CD8-positive, alpha-beta memory T cell (primary cell): ENCODE measurements at places on chromosomes 16 and 17.

- no peak overlapping the region for H3K4me3 ChIP-seq
- no peaks in the 10 kb centered on the region for H3K27me3 ChIP-seq
- no peaks in the 10 kb centered on the region for H3K4me1 ChIP-seq
- no peak for DNase-seq
- no peak overlapping the region for H3K27ac ChIP-seq
Observed at GRCh38 chr17:32285746-32286517, 20.3 kb downstream of the RHBDL3 start.

- H3K4me1 ChIP-seq, result peaks cover 20% of the 10 kb centered on the region
- H3K36me3 ChIP-seq, result no peaks in the 10 kb centered on the region
- H3K27me3 ChIP-seq, result peaks cover 18% of the 10 kb centered on the region
- no peak for DNase-seq
- H3K27ac ChIP-seq, result no peak overlapping the region
- peak overlapping the region; percentile 5 for H3K4me3 ChIP-seq
Observed at GRCh38 chr17:55263569-55264277, 1.0 kb upstream of the HLF start.

- peak within 1 kb of the TSS; percentile 55 for H3K4me3 ChIP-seq
- no peaks in the 10 kb centered on the region for H3K27me3 ChIP-seq
- H3K4me1 ChIP-seq, result peaks cover 41% of the 10 kb centered on the region
- H3K27ac ChIP-seq, result peak within 1 kb of the TSS; percentile 87
- H3K36me3 ChIP-seq, result no peaks in the 10 kb centered on the region
- DNase-seq, result peak; percentile 47
Observed at GRCh38 chr17:39867880-39868553, at the start of gene ZPBP2. ZPBP2 (plus strand) TSS chr17:39868202; CDS start chr17:39868355, 153 bp downstream.

GRCh38 chr17:20280851-20281250 is 186.5 kb downstream of the LGALS9B start:
- H3K36me3 ChIP-seq, result no peaks in the 10 kb centered on the region
- no peak for DNase-seq
- no peak overlapping the region for H3K4me3 ChIP-seq
- no peaks in the 10 kb centered on the region for H3K27me3 ChIP-seq

DNA sequence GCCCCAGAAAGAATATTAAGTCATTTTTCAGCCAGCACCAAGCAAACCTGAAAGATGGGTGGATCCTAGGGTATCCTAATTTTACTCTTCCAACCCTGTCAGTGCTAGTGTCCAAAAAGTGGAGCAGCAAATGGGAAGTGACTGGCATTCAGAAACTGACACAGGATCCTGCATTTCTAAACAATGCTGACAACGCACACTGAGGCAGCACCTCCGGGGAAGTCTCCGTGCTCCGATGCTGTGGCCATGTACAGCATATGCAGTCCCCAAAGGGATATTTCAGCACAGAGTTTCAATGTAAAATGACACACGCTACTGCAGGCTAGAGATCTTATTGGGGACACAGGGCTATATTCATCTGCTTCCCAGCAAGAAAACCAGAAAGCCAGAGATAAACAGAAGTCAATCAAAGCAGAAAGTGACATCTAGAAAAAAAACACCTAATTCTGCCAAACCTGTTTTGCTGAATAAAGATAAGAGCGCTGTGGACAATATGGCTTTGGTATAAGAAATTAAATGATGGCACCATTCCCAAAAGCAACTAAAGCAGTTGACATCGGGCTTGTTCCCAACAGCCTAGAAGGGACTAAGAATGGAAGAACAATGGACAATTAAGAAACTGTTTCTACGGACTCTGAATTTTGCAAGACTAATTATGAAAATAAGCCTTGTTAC is 17.3 kb downstream of the XYLT1 start:
- peaks cover 35% of the 10 kb centered on the region for H3K4me1 ChIP-seq
- H3K27me3 ChIP-seq, result no peaks in the 10 kb centered on the region
- no peaks in the 10 kb centered on the region for H3K36me3 ChIP-seq
- no peak overlapping the region for H3K27ac ChIP-seq
- H3K4me3 ChIP-seq, result no peak overlapping the region

DNA sequence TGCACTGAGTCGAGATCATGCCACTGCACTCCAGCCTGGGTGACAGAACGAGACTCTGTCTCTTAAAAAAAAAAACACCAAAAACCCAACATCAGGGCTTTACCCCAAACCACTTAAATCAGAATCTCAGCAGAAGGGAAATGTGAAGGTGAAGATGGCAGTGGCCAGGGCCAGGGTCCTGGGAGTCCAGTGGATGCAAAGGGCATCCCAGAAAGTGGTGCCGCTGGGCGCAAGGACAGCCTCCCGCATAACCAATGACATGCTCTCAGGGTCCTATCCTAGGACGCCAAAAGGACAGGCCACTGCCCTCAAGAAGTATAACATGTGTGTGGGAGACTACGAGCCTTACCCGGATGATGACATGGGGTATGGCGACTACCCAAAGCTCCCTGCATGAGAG is 7.9 kb downstream of the TUBD1 start:
- H3K4me1 ChIP-seq, result no peaks in the 10 kb centered on the region
- H3K27ac ChIP-seq, result no peak overlapping the region
- peaks cover 19% of the 10 kb centered on the region for H3K36me3 ChIP-seq
- H3K27me3 ChIP-seq, result no peaks in the 10 kb centered on the region
- H3K4me3 ChIP-seq, result no peak overlapping the region

DNA sequence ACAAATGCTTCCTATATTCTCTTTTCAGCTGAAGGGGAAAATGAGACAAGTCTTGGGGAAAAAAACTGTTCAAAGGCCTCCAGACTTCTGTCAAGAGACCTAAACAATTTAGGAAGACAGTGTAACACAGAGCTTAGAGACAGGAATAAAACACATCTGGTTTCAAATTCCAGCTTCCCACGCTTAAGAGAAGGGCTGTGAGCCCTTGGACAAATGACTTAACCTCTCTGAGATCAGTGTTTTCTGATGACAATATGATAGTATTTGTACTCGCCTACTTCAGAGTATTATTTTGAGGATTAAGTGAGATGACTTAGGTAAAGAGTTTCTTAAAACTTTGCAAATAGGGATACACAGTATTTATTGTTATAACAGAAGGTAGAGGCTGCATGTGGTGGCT is 29.5 kb downstream of the SMURF2 start:
- H3K27me3 ChIP-seq, result no peaks in the 10 kb centered on the region
- no peak overlapping the region for H3K27ac ChIP-seq
- no peak for DNase-seq

DNA sequence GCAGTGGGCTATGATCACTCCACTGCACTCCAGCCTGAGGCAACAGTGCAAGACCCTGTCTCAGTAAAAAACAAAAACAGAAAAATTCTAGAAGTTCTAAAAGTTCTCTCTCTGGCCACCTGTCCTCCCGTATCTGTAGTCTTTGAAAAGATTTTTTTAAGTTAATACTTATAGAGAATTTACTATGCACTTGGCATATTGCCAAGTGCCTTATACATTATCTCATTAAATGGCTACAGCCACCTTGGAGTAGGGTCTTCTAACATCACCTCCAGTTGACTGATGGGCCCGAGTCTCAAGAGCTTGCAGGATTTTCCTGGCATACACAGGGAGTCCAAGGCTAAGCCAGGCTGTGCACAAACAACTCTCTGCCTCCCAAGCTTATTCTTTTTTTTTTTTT is 44.7 kb downstream of the TMEM186 start:
- no peak for DNase-seq
- no peaks in the 10 kb centered on the region for H3K36me3 ChIP-seq
- no peaks in the 10 kb centered on the region for H3K4me1 ChIP-seq
- no peak overlapping the region for H3K4me3 ChIP-seq

DNA sequence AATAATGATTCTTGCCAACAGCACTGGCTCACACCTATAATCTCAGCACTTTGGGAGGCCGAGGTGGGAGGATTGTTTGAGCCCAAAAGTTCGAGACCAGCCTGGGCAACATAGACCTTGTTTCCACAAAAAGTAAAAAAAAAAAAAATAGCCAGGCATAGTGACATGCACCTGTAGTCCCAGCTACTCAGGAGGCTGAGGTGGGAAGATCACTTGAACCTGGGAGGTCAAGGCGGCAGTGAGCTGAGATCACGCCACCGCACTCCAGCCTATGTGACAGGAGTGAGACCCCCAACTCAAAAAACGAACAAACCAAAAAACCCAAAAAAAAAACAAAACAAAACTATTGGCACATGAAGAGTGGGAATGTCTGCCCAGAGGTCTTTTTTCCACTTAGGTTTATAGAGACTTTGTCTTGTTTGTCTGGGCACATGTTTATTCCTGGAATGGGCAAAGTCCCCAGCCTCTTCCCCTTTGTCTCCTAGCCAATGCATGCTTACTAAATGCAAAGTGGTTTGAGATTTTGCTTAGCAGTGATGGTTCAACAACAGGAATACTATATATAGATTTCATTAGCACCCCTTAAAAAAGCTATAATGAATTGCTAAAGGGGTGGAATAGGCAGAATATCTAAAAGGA is 25.9 kb downstream of the NMT1 start:
- no peak overlapping the region for H3K4me3 ChIP-seq
- H3K27ac ChIP-seq, result no peak overlapping the region
- H3K4me1 ChIP-seq, result no peaks in the 10 kb centered on the region
- H3K36me3 ChIP-seq, result peaks cover 60% of the 10 kb centered on the region
- H3K27me3 ChIP-seq, result no peaks in the 10 kb centered on the region
- no peak for DNase-seq

DNA sequence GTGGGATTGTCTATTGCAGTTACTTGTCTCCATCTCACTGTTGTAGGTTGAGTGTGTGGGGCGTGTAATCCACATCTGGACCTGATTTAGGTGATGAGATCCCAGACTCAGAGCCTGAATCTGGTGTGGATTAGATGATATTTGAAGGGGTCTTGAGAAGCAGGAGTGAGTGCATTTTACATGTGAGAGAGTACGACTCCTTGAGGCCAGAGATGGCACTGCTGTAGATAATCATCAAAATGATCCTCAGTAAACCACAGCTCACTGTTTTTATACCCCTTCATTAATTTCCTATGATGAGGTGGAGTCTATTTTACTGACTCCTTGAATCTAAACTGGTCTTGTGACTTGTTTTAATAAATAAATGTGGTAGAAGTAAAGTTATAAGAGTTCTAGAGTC is 732.5 kb downstream of the KCNJ2 start:
- no peak overlapping the region for H3K4me3 ChIP-seq
- no peaks in the 10 kb centered on the region for H3K4me1 ChIP-seq
- H3K36me3 ChIP-seq, result no peaks in the 10 kb centered on the region
- no peak for DNase-seq

DNA sequence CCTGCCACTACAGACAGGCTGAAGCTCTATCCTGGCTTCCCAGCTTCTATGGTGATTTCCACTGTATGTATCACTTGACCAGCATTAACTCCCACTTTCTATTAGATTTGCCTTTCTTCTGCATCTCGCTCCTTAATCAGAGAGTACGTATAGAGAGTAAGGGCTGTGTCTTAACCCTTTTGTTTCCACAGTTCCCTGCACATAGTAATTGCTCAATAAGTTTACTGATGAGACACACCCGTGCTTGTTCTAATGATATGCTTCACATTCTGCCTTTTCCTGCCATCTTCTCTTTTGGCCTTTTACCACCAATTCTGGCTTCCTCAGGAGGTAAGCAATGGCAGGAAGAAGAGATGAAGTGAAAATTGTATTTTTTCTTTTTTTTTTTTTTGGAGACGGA is 20.6 kb upstream of the USP36 start:
- no peak overlapping the region for H3K27ac ChIP-seq
- H3K36me3 ChIP-seq, result no peaks in the 10 kb centered on the region
- DNase-seq, result no peak
- H3K4me1 ChIP-seq, result peaks cover 5% of the 10 kb centered on the region
- H3K27me3 ChIP-seq, result no peaks in the 10 kb centered on the region

DNA sequence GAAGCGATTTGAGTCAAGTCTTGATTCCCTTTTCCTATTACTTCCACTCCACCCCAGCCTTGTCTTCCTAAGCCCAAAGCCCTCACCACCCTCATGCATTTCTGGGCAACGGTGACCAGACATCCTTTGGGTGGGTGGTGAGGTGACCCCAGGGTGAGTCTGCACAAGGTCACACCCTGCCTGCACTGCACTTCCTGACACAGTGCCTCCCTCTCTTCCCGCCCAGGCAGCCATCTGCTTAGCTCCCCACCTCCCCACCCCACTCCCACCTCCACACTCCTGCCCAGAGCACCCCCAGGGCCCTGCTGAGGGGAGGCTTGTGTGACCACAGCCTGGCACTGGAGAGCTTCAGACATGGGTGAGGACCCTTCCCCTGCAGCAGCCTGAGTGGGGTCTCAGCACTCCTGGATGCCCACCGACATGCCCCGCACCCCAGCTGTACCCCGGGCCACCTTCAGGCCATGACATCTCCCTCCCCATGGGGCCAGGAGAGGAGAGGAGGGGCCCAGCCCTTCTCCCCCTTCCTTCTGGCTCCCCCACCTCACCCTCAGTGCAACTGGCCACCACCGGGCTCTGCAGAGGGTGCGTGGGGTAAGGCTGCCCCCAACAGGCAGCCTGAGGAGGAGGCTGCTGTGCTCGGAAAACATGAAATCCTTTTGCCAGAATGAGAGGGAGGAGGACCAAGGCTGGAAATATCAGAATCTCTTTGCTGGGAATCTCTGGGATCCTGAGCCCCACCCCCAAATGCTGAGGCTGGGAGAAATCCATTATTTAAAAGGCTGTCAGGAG is 68.6 kb downstream of the CCT6B start:
- no peak overlapping the region for H3K27ac ChIP-seq
- H3K27me3 ChIP-seq, result peaks cover 11% of the 10 kb centered on the region
- no peaks in the 10 kb centered on the region for H3K4me1 ChIP-seq
- no peak for DNase-seq
- no peaks in the 10 kb centered on the region for H3K36me3 ChIP-seq

DNA sequence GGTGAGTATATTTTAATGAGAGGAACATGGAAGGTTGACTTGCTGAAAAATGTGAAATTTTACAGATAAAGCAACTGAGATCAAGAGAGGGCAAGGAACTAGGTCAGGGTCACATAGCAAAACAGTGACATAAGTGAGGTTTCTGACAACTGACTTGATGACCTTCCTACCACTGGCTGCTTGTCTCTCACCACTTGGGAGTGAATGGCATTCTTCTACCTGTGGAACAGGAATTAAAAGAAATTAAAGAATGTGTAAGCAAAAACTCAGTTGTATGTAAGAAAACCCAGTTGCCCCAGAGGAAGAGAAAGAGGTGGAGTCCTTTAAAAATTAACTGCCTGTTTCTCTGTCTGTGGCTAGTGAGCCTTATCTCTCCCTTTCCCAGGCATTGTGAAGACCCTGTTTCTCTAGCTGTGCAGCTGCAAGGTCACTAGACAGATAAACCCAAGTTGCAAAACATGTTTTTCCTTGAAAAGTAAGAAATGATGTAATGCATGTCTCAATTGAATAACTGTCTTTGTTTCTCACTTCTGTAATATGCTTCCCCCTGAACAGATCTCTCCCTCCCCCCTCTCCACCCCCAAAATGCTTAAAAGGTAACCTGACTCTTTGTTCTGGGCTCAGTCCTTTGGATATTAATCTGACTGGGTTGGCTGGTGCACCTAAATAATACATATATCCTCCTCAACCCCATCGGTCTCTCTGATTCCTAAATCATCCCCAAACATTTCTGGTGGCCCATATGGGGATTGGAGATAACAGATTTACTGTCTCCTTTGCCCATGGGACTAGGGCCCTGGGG is 23.4 kb downstream of the ACSM1 start:
- no peaks in the 10 kb centered on the region for H3K36me3 ChIP-seq
- peak overlapping the region; percentile 79 for H3K27ac ChIP-seq
- no peak for DNase-seq
- no peak overlapping the region for H3K4me3 ChIP-seq
- peaks cover 25% of the 10 kb centered on the region for H3K4me1 ChIP-seq
- no peaks in the 10 kb centered on the region for H3K27me3 ChIP-seq
